GM23248 (cell line): ENCODE measurements at places on chromosomes 3 and 15. TPM values are rescaled to one million over a fixed set of nuclear protein-coding genes. Genes with fewer than 3 reads are reported as not detected.

Gene ARRDC4
- 14.0 and 15.5 TPM in 2 replicates for polyA plus RNA-seq

Gene VGLL3
- 80.5 and 85.4 TPM in 2 replicates for polyA plus RNA-seq

Gene PCNP
- 175 and 178 TPM in 2 replicates for polyA plus RNA-seq

Gene MESP2
- polyA plus RNA-seq = not detected in 2 replicates

Gene MUC13
- polyA plus RNA-seq = 0.09 and 0.18 TPM in 2 replicates

Gene CCNB2
- 33.9 and 34.1 TPM in 2 replicates for polyA plus RNA-seq

Gene LIPC
- polyA plus RNA-seq = 0.63 and 1.1 TPM in 2 replicates

Gene PRKAR2A
- 11.8 and 12.2 TPM in 2 replicates for polyA plus RNA-seq
